ENCODE measurements at places on chromosomes 6 and 20. TPM values are rescaled to one million over a fixed set of nuclear protein-coding genes. Genes with fewer than 3 reads are reported as not detected.

Gene FNDC1
- under 0.01 TPM for total RNA-seq

Gene CD40
- 0.97 TPM for total RNA-seq

Gene RAD21L1
- not detected for total RNA-seq

Gene RBPJL
- not detected for total RNA-seq

DNA sequence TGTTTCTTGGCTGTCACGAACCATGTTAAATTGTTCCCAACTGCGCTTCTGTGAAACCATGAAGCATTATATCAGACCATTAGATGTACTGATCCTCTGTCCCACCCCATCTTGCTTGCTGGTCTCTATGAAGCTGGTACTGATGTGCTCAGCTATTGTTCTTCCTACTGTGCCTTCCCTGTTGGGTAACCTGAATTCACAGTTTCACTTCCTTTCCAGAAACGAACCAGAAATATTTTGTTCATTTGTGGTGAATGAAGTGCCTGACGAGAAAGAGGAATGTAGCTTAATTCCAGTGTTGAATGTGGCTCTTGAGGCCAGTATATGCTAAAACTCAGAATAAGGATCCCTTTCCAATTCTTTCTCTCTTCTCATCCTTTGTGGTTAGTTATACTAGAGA, 58.1 kb upstream of the SNAP91 start:
- no peak for DNase-seq

DNA sequence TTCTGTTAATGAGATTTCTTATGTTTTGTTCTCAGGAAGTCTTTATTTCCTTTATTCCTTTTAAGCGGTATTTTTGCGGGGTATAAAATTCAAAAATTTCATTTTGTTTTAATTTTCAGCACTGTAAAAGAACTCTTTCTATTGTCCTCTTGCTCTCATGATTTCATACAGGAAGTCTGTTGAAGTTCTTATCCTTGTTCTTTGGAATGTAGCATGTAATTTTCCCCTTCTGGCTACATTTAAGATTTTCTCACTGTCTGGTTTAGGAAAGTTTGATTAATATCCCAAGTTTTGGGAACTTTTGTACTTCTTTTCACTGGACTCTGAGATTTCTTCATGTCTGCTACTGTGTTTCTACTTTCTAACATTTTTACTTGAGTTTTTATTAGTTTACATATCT, 581.4 kb upstream of the GJE1 start:
- DNase-seq: peak; percentile 34

- no peak for DNase-seq
Measured at GRCh38 chr6:10180138-10181074, 234.5 kb downstream of the TFAP2A start.

- DNase-seq: peak; percentile 29
Measured at GRCh38 chr6:75326557-75327258, 42.1 kb upstream of the TMEM30A start.

DNA sequence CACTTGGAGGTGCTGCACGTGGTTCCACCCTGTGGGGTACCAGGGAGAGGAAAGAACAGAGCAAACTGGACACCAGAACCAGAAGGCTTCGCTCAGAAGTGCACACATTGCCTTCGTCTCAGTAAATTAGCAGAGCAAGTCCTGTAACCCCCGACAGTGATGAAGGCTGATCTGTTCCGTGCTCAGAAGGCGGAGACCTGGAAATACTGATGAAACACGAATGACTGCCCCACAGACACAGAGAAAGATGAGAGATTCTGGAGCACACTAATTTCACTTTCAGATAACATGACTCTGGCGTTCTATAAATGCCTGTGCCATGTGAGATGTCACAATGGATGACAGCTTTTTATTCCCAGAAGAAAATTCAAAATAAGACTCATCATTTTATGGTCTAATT, 44.2 kb upstream of the CCR6 start:
- DNase-seq: no peak
